ENCODE measurements at places on chromosomes 3 and 15. TPM values are rescaled to one million over a fixed set of nuclear protein-coding genes. Genes with fewer than 3 reads are reported as not detected.

The TAGLN3 gene
- not detected for total RNA-seq

DNA sequence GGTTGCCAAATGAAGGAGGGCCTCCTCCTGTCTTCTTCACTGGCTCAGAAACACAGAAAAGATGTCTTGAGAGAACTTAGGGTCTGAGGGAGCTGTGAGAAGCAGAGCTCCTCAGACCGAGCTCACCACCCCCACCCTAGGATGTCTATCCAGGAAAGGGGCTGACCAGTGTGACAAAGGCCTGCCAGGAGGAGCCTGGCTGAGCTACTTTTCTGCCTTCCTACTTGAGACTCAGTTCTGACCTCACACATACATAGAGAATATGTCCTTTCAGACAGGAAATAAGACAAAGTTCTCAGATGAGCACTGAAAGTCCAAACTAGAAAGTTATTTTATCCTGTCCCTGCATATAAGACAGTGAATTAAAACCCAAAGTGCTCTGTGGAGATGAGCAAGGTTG lies 54.5 kb downstream of the KIF9 start:
- no peak for DNase-seq

- no peak for DNase-seq
Measured at GRCh38 chr15:28169366-28169765, 70.3 kb upstream of the OCA2 start.

- peak; percentile 22 for DNase-seq
Measured at GRCh38 chr3:176767385-176767784, 429.9 kb downstream of the TBL1XR1 start.

DNA sequence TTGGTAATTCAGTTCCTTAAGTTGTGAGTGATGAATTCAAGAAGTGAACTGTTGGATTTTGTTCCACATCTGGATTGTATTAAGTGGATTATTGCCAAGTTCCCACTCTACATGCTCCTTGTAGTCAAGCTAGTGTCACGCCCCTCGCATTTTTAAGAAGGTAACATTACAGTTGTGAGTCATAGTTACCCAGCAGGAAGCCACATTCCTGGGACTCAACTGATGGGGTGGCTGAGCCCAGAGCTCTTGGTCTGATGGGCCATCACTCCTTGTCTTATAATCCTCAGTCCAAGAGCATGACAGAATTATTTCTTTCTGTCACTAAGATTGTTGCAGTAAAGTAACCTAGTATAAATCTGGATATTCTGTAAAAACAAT lies 102.7 kb downstream of the PTPRG start:
- DNase-seq, result no peak

The SLC12A1 gene
- total RNA-seq, result under 0.01 TPM

- peak; percentile 76 for DNase-seq
Measured at GRCh38 chr3:187743195-187744141, 1.8 kb downstream of the BCL6 start.

GRCh38 chr3:62872318-62872717 lies 2.9 kb downstream of the CADPS start:
- DNase-seq, result no peak
